Posterior vena cava (tissue), 2 donors: ENCODE measurements at places on chromosomes 7 and 10.
A peak's percentile ranks its signal among the peaks of the same experiment; 100 is the strongest.

DNA sequence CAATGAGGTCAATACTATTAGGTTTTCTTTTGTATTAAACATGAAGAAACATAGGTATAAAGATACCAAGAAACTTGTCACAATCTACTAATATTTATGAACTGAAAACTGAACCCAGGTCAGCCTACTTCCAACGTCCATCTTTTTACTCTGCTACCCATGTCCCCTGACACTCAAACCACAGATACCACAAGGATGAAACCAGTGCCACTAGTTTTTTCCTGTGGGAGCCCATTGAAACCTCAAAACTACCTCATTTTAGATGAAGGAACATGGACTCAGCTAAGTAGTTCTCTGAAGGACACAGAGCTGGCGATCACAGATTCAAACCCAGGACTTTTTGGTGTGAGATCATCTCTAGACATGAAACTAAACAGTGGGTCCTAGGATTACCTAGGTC lies 6.8 kb downstream of the TET1 start:
- DNase-seq: no peak

- no peak for DNase-seq
These were observed 203.6 kb upstream of the AKR1E2 start for GRCh38 chr10:4622384-4622783.

GRCh38 chr10:19922236-19922963 lies 106.2 kb downstream of the PLXDC2 start:
- no peak for DNase-seq

DNA sequence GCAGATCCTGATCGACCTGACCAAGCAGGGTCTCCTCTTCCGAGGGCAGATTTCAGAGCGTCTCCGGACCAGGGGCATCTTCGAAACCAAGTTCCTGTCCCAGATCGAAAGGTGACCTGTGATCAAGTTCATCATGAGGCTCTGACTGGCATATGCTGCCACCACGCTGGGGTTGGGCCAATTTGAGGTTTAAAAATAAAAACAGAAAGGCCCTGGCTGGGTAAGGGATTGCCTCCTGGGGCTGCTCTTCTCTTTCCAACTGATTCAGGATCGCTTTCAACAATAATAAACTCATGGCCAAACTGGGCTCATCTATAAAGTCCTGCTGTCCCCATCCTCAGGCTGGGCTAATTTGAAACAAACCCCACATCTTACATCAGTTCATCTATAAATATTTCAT lies 17.1 kb upstream of the HK1 start:
- no peak for DNase-seq

DNA sequence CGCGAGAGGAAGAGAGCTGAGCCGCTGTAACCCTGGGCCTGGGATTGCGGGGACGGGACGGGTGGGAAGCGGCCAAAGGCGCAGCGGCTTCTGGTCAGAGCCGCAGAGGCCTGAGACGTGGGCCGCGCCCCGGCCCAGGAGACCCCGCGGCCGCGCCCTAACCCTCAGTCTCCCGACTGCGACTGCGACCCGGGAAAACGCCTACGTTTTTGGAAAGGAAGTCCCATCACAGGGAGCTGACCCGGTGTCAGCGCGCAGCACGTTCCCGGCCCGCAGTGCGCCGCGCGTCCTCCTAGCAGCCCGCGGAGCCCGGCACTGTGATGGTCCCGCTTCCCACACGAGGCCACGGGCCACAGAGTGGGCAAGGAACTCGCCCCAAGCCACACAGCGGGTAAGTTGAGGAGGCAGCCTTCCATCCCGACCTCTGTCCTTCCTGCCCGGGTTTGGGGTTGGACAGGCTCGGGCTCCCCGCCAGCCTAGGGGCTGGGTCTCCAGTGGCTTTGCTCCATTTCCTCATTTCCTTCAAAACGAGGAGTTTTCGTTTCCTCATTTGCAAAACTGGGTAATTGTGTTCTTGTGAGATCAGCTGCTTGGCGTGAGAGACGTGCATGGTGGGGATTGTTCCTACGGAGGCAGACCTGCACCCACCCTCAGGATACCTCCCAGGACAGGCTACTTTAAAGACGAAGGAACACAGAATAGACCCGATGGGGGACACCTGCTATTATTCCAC lies 1.2 kb downstream of the GPNMB start:
- peak; percentile 87 for DNase-seq

GRCh38 chr7:106840342-106840741 lies 24.7 kb upstream of the PIK3CG start:
- no peak for DNase-seq

- no peak for DNase-seq
These were observed 142.1 kb upstream of the ZNF438 start for GRCh38 chr10:31173752-31174151.

DNA sequence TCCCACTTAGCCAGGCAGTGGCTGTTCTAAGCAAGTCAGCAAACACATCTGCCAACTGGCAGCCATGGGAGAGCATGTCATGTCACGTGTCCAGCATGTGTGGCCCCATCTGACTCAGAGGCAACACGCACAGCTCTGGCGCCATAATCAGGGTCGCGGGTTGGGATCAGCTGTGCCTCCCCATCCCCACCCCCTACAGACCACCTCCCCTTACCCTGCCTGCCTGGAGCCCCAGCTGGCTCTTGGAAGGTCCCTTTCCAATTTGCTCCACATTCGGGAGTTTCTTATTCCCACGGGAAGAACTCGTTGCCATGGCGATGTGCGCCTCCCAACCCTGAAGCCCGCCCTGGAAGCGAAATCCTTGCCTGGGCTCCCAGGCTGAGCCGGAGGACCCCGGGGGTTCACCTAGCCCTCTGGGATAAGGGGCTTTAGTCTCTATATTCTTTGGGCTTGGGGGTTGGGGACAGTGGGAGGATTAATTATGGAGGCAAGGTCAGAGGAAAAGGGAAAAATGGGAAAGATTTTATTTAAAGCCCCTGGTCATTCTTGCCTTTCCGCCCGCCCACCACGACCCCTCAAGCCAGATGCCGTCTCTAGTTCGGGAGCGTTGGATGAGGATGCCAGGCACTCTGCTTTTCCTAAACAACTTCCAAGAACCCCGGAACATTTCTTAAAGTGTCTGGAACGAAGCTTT lies 283.7 kb downstream of the ZEB1 start:
- peak; percentile 96 for DNase-seq

DNA sequence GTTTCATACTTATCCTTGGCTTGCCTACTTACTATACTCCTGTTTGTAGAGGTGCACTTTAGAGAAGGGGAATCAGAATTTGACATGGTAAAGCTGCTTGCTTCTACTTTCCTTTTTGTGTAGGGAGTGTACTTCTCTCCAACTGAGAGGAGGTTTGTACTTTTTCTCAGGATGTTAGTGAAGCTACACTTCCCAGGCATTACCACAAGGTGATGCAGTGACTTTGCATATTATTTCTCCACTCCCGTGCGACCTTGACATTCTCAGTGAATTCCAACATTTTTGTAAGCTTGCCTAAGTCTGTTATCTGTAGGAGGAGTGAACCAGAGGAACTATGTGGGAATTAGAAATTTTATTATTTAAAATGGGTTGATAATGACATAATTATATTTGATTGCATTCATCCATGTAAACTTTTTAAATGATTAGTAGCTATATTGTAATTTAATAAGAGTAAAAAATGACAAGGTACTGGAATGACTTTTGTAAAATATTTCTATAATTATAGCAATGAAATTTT lies 5.2 kb downstream of the TAX1BP1 start:
- DNase-seq: no peak

DNA sequence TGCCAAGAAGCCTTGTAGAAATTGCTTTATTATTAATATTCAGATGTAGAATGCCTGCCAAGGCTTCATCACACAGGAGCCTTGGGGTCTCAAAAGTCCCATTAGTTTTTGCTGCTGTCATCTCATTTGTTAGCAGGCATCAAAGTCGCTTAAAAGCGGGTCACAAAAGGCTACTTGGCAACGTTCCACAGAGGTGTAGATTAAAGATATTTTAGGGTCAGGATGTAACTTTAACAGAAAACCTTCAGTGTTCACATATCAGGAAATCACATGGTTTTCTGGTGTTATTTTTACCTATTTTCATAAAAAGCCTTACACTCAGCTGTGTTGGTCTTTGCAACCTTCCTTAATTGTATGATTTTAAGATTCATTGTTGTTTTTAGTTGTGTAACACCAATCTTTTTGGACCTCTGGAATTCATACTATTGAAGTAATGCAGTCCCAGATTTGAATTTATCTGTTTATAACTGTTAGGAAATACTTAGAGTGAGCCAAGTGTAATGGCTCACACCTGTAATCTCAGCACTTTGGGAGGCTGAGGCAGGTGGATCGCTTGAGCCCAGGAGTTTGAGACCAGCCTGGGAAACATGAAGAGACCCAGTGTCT lies 65.3 kb downstream of the TET1 start:
- DNase-seq: no peak

- DNase-seq: no peak
These were observed 74.6 kb upstream of the EGFR start for GRCh38 chr7:54944179-54944578.

DNA sequence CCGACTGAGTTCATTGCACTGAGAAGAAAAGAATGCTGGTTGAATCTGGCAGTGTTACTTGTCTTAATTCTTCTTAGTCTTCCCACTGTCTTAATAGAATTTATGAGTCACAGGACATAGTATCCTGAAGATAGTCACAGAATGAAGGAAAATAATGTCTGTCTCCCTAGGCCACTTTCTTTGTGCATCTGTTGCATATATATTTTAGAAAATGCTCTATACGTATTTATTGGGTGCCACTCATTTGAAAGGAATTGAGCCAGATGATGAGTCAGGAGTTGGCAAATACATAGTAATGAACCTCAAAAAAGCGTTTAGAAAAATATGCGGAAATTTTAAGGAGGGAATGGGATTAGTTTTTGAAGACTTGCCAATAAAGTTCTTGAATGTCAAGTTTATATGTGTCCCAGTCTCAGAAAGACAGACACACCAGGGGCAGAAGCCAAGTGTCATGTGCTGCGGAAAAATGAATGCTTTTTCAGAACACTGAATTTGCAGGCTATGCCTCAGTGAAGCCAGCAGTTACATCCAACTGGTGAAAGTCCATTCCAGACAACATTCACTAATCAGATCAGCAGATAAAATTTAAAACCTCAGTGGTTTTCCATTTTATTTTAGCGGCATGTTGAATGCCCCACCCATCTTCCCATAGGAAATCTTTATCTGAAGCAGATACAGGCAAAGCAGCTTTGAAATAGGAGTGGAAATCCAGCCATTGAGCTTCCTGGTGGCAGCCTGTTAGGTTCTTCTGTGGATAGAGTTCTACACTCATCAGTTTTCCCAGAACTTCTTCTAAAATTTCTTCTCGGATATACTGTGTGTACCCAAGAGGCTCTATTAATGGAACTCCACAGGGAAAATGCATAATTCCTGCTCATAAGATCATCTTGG lies 308.4 kb downstream of the BICC1 start:
- DNase-seq: no peak

- no peak for DNase-seq
These were observed 104.9 kb upstream of the PDE1C start for GRCh38 chr7:32175099-32175498.

DNA sequence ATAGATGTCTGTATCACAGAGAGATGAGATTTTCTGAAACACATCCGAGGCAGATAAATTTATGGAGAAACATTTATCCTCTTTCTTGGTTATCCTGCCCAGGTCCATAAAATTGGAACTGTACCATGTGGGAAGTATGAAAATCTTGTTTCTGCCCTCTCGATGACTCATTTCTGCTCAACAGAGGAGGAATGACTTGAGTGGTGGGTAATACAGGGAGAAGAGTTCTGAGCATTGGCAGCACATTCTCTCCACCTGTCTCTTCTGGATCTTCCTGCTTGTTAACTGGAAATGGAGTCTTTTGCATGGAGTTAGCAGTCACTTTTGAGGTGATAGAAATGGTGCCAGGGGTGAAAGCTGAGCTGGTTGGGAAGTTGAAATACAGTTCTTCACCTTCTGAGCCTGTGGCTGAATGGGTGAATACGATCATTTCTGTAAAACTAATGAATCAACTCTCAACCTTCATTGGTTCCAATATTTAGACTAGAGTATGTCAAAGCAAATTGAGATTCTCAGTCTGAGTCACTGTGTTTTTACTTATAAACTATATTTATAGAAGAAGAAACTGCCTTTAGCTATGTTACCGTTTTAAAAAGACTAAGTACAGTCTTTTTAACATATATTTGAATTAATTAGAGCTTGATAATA lies 945.5 kb downstream of the SORCS3 start:
- no peak for DNase-seq

- no peak for DNase-seq
These were observed 58.1 kb upstream of the TES start for GRCh38 chr7:116152276-116152675.

DNA sequence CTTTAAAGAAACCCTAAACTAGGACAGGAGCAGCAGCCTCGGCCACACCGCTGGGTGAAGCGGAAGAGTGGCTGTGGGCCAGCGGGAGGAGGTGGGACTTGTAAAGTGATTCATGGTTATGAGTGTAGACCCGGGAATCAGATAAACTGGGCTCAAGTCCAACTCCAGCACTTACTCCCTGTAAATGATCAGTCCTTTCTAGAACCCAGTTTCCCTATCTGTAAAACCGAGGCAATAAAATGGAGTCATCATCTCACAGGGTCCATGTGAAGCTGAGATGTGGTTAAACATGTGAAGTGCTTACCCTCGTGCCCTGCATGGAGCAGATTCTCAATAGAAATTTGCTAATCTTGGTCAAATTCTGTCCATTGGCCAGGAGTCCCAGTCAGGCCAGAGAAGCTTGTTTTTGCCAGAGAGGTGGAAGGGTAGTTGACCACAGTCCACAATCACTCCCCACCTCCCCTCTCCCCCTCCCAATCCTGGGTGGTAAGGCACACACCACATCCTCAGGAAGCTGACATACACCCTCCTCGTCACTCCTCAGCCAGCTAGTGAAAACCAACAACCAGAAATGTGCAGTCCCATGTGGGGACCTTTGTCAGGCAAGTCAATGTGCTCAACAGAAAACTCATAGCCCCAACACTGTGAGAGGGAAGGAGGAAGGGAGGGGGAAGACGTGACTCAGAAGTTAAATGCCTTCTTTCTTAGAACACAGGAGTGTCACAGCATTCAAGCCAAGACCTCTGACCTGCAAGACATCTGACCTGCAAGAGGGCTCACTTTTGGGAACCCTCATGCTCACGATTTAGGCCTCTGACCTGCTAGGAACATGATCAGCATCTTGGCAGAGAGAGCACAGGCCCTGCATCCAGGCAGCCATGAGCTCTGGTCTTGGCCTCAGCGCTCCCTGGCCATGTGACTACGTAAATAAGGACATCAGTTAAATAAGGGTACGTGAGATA lies 145.1 kb downstream of the PLXNA4 start:
- peak; percentile 87 for DNase-seq

DNA sequence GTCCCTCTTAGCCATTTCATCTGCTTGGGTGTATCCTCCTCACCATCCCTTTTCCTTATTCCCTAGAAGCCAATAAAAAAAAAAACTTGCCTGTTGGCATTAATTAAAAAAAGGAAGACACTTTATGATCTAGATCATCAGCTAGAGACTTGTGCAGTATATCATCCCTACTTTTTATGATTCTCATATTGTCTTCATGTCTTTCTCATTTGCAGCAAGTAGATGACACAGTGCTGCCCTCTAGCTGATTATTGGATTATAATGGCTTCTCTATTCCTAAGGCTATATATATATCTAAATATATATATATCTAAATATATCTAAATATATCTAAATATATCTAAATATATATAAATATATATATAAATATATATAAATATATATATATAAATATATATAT lies 272.4 kb upstream of the LRGUK start:
- DNase-seq: no peak
